ENCODE measurements at places on chromosomes 11 and 22.

DNA sequence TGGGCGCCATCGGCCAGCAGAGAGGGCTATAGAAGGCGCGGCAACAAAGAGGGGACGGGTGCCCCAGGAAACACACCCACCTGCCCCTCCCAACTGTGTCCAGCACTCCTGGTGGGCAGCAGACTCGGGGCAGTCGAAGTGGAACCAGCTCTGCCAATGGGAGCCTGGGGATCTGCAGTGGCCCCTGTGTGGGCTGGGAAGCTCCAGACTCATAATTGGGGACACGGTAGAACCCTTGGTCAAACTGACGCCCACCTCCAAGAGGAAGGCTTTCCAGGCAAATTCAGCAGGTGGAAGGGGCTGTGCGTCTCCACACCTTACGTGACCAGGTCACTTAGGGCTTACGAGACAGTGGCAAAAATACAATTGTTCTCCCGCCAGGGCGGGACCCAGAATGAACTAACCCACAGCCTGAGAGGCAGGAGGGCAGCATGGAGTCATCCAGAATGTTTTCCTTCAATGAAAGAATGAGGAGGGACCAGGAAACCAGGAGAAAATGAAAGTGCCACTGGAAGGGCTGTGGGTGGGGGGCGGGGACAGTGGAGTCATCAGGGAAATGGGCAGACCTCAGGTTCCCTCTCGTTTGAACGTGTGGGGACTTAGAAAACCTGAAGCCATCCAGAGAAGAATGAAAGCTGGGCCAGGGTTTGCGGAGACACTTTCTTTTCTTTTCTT, 53.2 kb upstream of the SHANK2 start:
- no peak for DNase-seq

DNA sequence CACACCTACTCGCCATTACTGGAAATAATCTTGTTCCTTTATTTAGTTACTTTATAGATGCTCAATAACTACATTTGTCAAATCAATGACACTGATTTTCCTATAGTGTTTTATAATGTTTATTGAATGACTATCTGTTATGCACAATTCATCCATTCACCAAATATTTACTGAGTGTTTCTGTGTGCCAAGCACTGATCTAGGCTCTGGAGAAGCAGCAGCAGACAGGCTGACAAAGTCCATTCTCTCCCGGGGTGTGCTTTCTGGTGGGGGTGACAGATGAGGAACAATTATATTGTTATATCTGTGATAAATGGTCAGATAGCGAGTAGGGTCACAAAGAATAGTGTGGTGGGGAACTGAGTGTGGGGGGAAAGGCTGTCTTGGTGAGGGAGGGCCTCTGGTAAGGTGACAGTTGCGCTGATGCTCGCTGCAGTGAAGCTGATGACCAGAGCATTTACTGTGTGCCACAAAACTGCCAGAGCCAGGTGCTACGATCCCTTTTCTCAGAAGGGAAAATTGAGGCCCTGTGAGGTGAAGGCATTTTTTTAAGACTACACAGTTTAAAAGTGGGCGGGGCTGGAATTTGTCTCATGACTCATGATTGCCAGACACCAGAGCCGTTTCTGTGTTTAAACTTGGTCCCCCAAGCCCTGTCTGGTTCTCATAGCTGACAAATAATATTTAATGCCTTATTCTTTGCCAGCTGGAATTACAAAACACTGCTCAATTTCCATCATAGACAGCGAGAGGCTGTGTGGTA, 10.2 kb downstream of the PACS1 start:
- DNase-seq: no peak

GRCh38 chr22:32334660-32335365, 22.9 kb upstream of the RFPL3 start:
- DNase-seq: no peak

- no peak for DNase-seq
Measured at GRCh38 chr11:67442504-67443404, 522 bp downstream of the CORO1B start.

GRCh38 chr11:103110391-103110790, 1.2 kb downstream of the DYNC2H1 start:
- DNase-seq: no peak

GRCh38 chr11:74008373-74009229, at the start of gene UCP3:
UCP3 (minus strand) TSS chr11:74009085; CDS start chr11:74007042, 2,043 bp downstream.
- no peak for DNase-seq

- no peak for DNase-seq
Measured at GRCh38 chr11:1043563-1044096, 7.1 kb upstream of the MUC6 start.

All from C1 segment of cervical spinal cord (tissue), 14 donors.